ENCODE measurements at places on chromosomes 6 and 20. TPM values are rescaled to one million over a fixed set of nuclear protein-coding genes. Genes with fewer than 3 reads are reported as not detected.

GRCh38 chr20:1265226-1265915, 723 bp upstream of the SNPH start:
- DNase-seq = no peak
- peaks cover 2% of the 10 kb centered on the region for H3K27me3 ChIP-seq
- H3K4me1 ChIP-seq = peaks cover 6% of the 10 kb centered on the region

DNA sequence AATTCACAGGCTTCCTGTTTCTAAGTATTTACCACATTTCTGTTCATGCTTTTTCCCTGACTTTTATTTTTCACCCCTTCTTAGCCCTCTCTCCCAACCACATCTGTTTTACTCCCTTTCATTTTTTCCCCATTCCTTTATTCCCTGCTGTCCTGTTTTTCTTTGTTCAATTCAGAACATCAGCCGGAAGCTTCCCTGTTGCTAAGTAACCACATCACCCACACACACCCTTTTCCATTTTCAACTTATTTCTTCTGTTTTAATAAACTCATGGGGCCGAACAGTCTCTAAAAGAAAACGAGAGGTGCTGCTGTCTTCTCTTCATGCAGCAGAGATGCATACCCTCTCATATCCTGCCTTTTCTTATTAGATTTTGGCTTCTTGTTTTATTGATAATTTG, 53.5 kb upstream of the CEP85L start:
- DNase-seq = no peak
- H3K4me3 ChIP-seq = no peak overlapping the region
- H3K27ac ChIP-seq = no peak overlapping the region
- H3K36me3 ChIP-seq = no peaks in the 10 kb centered on the region

- DNase-seq = peak; percentile 48
- peak overlapping the region; percentile 62 for H3K4me3 ChIP-seq
- H3K27ac ChIP-seq = no peak overlapping the region
- no peaks in the 10 kb centered on the region for H3K27me3 ChIP-seq
Observed at GRCh38 chr20:60138256-60139220, 180.3 kb downstream of the CDH26 start.

DNA sequence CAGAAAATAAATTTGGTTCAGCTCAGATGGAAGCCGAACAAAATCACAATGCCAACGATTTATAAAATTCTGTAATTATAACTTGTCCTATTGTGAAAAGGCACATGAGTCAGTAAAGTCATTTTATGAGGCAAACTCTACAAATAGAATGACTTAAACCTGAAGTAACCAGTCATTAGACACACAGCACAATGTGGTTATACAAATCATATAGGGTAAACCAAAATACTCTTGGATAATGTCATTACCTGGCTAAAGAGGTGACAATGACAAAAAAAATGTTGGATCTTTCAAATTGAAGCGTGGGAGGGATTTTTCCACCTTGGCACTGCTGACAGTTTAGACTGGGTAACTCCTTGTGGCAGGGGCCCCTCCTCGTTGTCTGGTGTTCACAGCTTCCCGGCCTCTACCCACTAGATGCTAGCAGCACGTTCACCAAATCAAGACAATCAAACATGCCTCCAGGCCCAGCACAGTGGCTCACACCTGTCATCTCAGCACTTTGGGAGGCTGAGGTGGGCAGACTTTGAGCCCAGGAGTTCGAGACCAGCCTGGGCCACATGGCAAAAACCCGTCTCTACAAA, 5.0 kb downstream of the ANKRD60 start:
- no peaks in the 10 kb centered on the region for H3K36me3 ChIP-seq
- H3K4me1 ChIP-seq = no peaks in the 10 kb centered on the region
- H3K27ac ChIP-seq = no peak overlapping the region
- DNase-seq = no peak
- peaks cover 46% of the 10 kb centered on the region for H3K27me3 ChIP-seq
- H3K4me3 ChIP-seq = no peak overlapping the region

- H3K27me3 ChIP-seq = no peaks in the 10 kb centered on the region
- peak; percentile 85 for DNase-seq
- H3K36me3 ChIP-seq = no peaks in the 10 kb centered on the region
- no peak overlapping the region for H3K4me3 ChIP-seq
Observed at GRCh38 chr6:1993042-1993441, 252.4 kb downstream of the GMDS start.

TMEM244 gene
- 0.21 TPM for polyA plus RNA-seq

All from IMR-90 (cell line).